ENCODE measurements at places on chromosomes 16 and 17.
A peak's percentile ranks its signal among the peaks of the same experiment; 100 is the strongest.

DNA sequence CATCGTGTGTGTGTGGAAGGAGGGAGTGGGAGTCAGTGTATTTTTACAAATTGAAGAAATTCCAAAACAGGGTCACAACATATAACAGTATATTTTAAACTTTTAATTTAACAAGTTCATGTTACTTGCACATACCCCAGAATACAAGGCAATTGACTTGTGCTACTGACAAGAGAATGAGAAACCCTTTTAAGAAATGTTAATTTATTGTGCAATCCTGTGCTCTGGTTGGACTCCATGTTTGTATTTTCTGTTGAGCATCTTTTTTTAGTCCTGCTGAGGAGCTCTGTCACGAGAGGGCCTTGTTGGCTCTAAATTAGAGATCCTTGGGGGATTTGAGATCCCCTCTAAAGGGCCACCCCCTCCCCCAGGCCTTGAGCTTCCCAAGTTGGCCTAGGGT is 1.1 kb upstream of the EMP2 start:
- no peak for DNase-seq

DNA sequence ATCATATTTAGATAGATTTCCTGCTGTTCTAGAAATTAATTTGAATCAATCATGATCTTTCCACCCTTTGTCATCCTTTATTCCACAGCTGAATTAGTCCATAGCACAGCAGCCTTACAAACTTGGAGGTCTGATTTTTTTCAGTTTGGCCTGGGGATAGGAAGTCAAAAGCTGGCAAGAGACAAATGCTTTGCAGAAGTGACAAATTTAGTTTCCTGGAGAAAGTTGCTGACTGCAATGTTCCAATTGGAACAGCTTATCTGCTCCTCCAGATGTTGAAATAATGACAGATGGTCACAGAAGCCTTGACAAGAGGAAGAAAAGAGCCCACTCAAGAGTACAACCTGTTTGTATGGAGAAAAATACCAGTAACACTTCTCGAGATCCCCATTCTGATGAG is 1276.1 kb upstream of the CDH8 start:
- no peak for DNase-seq

GRCh38 chr16:19380328-19380727 is 37.4 kb upstream of the TMC5 start:
- no peak for DNase-seq

GRCh38 chr17:44602390-44602789 is 45.1 kb downstream of the FZD2 start:
- DNase-seq = no peak

DNA sequence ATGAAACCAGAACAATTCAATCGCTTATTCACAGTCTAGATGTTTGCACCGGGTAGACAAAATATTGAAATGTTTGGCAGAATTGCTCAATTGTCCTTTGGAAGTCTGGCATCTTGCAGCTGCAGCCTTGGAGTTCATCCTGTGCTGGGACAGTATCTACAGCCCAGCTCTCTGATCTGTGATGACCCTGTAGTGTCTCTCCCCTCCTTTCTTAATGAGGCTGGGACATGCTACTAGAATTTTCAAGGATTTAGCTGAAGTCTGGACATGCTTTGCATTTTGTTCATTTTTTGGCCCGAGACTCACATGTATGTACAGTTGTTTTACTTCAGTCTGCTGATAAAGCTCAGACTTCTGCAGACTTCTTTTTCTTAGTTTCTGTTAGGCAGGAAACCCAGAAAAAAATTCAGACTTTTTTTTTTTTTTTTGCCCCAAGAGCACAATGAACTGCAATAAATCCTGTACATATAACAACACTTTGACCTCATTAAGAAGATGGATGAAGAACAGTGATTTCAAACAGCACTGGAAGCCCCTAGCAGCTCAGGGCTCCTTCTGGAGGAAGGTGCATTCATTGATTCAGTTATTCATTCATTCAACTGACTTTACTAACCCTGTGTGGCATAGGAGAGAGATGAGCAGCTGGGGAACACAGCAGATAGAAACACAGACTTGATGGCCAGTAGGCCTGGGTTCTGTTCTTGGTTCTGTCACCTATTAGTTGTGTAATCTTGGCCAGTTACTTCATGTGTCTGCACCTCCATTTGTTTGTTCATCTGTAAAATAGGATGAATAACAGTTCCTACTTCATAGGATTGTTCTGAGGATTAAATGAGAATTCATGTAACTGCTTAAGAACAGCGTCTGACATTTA is 210.0 kb downstream of the MAP2K4 start:
- no peak for DNase-seq

DNA sequence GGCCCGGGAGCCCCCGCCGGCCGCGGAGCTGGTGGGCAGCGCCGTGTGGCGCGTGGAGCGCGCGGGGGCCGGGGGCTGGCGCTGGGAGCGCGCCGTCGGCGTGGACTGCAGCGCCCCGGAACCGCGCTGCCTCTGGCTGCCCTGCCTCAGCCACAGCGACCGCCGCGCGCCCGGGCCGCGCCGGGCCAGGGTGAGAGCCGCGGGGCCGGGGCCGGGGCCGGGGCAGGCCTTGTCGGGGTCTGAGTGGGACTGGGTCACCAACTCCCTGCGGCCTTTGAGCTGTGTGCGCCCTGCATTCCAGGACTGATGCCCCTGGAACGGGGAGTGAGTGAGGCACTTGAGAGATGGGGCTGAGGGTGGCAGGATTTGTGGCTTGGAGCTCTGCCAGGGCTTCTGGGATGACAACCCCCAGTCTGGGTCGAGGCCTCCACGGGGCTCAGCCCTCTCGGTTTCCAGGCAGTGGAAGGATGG is 25.7 kb downstream of the ARHGAP23 start:
- DNase-seq = no peak

DNA sequence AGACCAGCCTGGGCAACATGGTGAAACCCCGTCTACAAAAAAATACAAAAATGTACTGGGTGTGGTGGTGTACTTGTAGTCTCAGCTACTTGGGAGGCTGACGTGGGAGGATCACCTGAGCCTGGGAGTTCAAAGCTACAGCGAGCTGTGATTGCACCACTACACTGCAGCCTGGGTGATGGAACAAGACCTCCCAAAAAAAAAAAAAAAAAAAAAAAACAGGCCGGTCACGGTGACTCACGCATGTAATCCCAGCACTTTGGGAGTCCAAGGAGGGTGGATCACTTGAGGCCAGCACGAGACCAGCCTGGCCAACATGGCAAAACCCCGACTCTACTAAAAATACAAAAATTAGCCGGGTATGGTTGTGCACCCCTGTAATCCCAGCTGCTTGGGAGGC is 12.7 kb upstream of the APPBP2 start:
- DNase-seq = no peak

DNA sequence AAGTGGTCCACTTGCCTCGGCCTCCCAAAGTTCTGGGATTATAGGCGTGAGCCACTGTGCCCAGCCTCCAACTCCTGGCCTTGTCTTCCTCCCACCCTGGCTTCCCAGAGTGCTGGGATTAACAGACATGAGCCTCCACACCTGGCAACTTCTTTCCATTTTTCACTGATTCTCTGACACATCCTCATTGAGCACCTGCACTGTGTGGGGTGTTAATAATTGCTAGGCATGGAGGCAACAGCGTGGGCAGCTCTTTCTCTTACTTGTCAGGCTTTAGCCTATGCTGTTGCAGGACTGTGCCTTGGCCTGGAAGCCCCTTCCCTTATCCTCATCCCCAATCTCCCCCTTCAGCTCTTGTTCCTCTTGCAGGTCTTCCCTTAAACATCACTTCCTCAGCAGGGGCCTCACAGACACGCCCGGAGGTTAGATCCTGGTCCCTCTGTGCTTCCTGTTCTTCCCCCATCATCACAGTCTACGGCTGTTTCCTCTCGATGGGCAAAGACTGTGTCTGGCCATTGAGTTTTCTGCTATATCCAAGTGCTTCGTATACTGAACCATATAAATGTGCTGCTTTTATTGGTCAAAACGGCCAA is 7.9 kb downstream of the QPRT start:
- no peak for DNase-seq

DNA sequence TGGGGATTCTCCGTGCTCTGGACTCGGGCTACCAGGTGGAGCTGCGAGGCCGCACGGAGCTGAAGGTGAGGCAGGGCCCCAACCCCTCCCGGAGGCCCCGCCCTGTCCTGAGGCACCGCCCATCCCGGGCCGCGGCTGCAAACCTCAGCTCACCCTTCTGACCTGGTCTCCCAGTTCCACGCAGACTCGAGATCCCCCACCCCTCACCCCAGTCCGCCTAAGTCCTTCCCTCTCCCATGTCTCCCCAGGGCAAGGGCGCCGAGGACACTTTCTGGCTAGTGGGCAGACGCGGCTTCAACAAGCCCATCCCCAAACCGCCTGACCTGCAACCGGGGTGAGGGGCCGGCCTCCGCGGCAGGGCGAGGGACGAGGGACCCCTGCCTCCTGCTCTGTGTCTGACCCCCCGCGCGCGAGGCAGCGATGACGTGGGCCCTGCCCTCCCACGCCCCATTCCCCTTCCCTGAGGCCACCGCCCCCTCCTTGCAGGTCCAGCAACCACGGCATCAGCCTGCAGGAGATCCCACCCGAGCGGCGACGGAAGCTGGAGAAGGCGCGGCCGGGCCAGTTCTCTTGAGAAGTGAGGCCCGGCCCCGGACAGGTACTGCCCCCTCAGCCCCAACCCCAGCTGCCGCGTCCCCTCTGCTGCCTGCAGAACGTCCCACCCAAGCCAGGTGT is 13.7 kb downstream of the GUCY2D start:
- no peak for DNase-seq

DNA sequence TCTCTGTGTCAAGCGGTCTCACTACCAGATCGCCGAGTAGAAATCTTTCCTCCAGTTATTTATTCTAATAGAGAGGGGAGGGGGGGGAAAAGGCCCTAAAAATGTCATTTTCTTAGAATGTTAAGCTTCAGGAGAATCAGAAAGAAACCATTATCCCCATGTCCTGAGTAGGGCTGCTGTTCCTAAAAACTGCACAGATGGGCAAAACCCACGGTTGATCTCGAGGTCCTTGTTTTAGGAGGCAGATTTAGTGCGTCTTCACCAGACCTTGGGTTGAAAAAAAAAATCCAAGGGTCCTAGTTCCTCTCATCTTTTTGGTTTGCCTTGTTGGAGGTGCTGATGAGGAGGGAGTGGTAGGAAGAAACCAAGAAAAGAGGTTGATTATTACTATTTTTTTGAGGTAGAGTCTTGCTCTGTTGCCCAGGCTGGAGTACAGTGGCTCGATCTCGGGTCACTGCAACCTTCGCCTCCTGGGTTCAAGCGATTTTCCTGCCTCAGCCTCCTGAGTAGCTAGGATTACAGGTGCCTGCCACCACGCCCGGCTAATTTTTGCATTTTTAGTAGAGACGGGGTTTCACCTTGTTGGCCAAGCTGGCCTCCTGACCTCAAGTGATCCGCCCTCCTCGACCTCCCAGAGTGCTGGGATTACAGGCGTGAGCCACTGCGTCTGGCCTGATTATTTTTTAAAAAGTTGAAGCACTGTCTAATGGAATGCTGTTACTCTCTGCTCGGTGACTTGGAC is 1.4 kb downstream of the CBFB start:
- no peak for DNase-seq

DNA sequence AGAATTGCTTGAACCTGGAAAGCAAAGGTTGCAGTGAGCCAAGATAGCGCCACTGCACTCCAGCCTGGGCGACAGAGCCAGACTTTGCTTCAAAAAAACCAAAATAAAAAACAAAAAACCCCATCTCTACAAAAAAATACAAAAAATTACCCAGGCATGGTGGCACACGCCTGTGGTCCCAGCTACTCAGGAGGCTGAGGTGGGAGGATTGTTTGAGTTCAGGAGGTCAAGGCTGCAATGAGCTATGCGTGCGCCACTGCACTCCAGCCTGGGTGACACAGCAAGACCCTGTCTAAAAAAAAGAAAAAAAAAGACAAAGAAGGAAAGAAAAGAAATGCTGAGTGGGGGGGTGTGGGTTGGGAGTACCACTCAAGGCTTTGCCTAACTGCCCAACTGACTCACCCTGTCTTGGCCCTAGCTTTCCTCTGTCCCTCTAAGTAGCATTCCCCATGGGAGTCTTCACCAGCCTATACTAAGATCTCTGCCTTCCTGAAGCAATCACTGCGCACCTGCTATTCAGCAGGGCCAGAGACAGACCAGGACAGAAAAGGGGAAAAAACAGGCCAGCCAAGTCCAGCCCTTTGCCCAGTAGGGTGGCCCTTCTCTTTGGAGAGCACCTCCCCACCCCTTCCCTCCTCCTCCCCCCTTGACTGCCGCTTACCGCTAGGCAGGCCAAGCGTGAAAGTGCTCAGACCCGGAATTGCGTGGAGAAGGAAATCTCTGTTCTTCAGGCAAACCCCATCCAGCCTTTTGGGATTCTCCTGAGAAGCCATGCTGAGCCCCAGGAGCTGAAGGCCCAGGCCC is 45.8 kb downstream of the RTN4RL1 start:
- no peak for DNase-seq

- no peak for DNase-seq
These were observed 104.9 kb downstream of the AXIN2 start for GRCh38 chr17:65456368-65457151.

DNA sequence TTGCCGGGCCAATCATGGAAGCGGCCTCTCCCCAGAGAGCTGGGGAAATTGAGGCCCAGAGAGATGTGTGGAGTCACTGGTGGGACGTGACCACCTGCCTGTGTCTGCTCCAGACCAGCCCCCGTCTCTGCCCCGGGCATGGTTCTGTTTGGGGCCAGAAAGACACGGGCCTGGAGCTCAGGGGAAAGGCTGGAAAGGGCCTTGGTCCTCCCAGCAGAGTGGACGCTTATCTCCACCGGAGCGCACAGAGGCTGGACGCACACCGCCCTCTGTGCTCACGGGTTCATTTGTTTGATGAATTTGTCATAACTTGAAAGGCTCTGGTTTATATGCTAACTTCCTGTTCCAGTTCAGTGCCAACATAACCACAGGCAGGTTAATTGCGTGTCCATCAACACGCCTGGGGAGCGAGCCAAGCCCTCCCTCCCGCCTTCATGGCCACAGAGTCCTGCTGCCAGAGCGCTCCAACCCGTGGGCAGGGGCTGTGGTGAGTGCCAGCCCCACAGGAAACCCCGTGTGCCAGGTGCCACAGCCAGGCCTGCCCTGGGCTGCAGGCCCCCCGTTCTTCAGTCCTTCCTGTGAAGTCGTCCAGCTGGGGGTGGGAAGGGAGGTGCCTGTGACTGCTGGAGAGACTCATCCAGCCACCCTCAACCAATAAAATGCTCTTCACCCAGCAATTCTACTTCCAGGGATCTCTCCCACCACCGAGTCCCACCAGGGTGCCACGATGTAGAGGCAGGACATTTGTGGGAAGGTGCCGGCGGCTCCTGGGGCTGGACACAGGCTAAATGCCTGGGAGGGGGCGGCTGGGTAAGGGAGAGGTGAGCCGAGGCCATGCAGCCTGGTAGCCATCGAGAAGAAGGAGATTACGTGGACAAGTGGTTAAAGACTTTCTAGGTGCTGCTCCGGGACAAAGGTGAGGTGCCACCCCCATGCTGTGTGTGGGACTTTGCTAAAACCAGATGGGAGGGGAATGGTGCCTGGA is 29.4 kb upstream of the BAHCC1 start:
- no peak for DNase-seq

GRCh38 chr16:4172070-4172469 is 55.8 kb upstream of the ADCY9 start:
- no peak for DNase-seq

GRCh38 chr17:36533935-36534839 is 481 bp downstream of the MYO19 start:
- DNase-seq = peak; percentile 19

Measured in stimulated activated CD8-positive, alpha-beta memory T cell treated with anti-CD3 and anti-CD28 coated beads, Interleukin-15, amount 100 ng/mL, for 24 hours (primary cell).